RKO (cell line): ENCODE measurements at places on chromosomes 5 and 9.

GRCh38 chr9:76218886-76219445 is 175.3 kb downstream of the RFK start:
- DNase-seq, result no peak

- no peak for DNase-seq
Measured at GRCh38 chr5:170228762-170229435, 3.9 kb upstream of the C5orf58 start.

GRCh38 chr5:126450907-126451306 is 27.7 kb downstream of the GRAMD2B start:
- no peak for DNase-seq

GRCh38 chr5:124157320-124157719 is 589.1 kb downstream of the ZNF608 start:
- DNase-seq, result no peak

- DNase-seq, result no peak
Measured at GRCh38 chr5:32711681-32712480, 760 bp downstream of the NPR3 start.

- no peak for DNase-seq
Measured at GRCh38 chr5:163509291-163509951, 4.0 kb downstream of the MAT2B start.

DNA sequence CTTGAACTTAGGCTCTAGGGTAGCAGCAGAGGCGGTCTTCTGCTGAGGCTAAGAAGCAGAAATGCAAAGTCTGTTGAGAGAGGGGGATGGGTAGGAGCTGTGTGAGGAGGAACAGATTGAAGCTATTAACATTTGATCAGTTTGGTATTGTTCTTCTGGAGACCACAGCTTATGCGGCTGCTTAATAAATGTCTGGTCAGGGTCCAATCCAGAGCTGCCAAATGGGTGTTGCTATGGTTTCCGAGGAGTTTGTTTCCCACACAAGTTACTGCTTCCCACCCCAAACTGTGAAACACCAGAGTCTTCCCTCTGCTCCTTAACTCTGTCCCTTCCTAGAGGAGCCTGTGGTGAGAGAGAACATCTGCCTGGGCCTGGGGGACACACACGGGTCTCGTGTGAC is 142.2 kb upstream of the KLF4 start:
- DNase-seq, result no peak

DNA sequence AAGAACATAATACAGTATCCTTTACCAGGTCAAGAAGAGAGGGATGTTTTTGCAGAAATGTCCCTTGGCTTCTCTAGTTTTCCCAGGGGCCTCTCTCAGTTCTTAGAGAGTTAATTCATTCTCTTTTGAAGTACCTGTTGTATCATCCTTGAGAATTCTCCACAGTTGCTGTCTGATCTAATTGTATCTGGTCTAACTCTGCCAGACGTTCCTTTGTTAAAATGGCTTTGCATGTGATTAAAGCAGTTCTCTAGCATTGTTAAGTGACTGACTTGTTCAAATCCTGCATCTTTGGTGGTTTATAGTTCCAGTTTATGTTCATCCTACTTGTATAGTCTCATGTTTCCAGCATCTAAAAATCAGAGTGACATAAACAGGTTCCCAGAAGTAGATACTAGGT is 65.0 kb downstream of the KIAA1958 start:
- no peak for DNase-seq
